Cardiac muscle cell (in vitro differentiated cells and primary cell): ENCODE measurements at places on chromosomes 4 and X. TPM values are rescaled to one million over a fixed set of nuclear protein-coding genes. Genes with fewer than 3 reads are reported as not detected.

The MTMR8 gene
- total RNA-seq = 1.6 and 1.8 TPM in 2 replicates

The INTS12 gene
- total RNA-seq = 17.6 and 21.8 TPM in 2 replicates

The GABRB1 gene
- total RNA-seq = 0.42 and 0.67 TPM in 2 replicates

The IBSP gene
- total RNA-seq = not detected in 2 replicates

The GABRE gene
- 1.5 and 2.5 TPM in 2 replicates for total RNA-seq

The BMX gene
- not detected in 2 replicates for total RNA-seq

The PABPC4L gene
- total RNA-seq = 3.8 and 7.1 TPM in 2 replicates

The MAGEB10 gene
- total RNA-seq = not detected in 2 replicates

The APLN gene
- total RNA-seq = 0.45 and 0.88 TPM in 2 replicates

The SLITRK4 gene
- 0.99 and 5.7 TPM in 2 replicates for total RNA-seq

The SLC25A14 gene
- 9.5 and 11.9 TPM in 2 replicates for total RNA-seq

The CYLC1 gene
- not detected in 2 replicates for total RNA-seq

The C4orf51 gene
- not detected in 2 replicates for total RNA-seq

The ARX gene
- not detected in 2 replicates for total RNA-seq

DNA sequence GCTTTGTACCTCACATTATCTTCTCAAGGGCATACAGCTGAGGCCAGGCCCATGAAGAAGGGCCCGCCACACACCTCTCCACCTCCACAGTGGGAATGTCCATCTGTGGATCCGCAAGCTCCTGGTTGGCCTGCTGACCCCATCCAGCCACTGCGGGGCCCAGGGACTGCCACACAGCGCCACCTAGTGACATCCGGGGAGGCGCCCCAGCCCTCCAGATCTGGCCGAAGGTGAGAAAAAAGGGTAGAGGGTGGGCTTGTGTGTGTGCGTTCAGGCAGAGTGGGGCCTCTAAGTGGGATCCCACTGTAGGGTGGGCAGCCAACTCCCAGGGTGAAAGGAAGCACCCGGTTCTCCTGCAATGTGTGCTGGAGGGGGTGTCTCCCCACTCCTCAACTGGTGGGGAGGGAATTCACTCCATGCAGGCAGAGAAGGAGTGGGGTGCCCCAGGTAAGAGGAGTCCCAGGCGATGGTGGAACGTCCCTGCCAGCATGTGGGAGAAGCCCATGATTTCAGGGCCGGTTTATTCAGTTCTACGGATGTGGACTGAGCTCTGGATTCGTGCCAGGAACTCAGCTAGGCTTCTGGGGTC, 117.3 kb downstream of the ENPP6 start:
- H3K4me1 ChIP-seq = peaks cover 17% of the 10 kb centered on the region
- peak; percentile 62 for DNase-seq
- no peaks in the 10 kb centered on the region for H3K27me3 ChIP-seq
- H3K36me3 ChIP-seq = no peaks in the 10 kb centered on the region
- no peak overlapping the region for H3K27ac ChIP-seq
- H3K4me3 ChIP-seq = no peak overlapping the region

- no peaks in the 10 kb centered on the region for H3K36me3 ChIP-seq
- no peak overlapping the region for H3K27ac ChIP-seq
- no peak for DNase-seq
- no peaks in the 10 kb centered on the region for H3K4me1 ChIP-seq
- no peak overlapping the region for H3K4me3 ChIP-seq
These were observed 145.7 kb downstream of the VSIG4 start for GRCh38 chrX:65894133-65894532.

DNA sequence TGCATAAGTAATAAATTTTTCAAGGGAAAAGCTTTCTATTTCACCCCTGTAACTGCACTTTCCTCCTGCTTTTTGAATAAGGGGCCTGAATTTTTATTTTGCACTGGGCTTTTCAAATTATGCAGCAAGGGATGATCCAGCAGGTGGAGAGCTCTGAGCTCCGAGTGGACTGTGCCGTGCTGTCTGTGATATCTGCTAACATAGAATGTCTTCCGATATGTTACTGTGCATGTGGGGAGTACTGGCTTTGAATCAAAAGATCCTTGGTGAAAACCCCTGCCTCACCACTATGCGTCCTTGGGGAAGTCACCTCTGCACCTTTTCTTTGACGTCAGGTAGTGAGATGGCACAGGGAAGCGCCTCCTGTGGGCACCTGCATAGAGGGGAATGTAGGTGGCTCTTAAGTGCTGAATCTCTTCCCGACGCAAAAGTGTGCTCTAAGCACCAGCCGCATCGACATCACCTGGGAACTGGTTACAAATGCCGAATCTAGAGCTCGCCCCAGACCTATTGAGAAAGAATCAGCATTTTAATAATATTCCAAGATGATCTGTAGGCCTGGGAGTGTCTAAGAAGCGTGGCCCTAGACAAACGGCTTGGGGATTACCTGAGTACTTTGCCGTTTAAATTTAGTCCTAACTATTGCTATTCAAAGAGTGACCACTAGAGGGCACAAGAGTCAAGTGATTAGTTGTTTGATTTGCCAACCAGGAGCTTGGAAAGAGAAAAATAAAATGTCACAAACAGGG, 19.2 kb upstream of the WFS1 start:
- H3K4me3 ChIP-seq = no peak overlapping the region
- H3K27me3 ChIP-seq = peaks cover 8% of the 10 kb centered on the region
- peak; percentile 74 for DNase-seq
- no peak overlapping the region for H3K27ac ChIP-seq
- no peaks in the 10 kb centered on the region for H3K4me1 ChIP-seq
- H3K36me3 ChIP-seq = no peaks in the 10 kb centered on the region

DNA sequence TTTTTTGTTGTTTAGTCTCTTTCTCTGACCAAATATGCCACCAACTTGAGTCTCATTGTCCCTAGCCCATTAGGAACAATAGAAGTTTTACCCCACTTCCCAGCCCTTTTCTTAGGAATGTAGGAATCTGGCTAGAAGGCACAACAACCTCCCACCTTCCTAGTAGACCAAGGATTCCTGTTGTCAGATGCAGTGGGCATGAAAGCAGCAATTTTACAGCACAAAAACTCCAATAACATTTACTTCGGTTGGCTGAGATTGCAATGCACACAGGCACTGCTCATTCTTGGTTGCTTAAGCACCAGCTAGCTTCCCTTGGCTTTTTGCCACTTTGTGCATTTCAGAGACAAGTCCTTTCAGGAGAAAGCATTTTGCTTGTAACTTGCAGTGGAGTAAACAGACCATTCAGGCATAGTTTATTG, 312.8 kb downstream of the TENM3 start:
- H3K27me3 ChIP-seq = no peaks in the 10 kb centered on the region
- no peaks in the 10 kb centered on the region for H3K36me3 ChIP-seq
- no peak for DNase-seq

DNA sequence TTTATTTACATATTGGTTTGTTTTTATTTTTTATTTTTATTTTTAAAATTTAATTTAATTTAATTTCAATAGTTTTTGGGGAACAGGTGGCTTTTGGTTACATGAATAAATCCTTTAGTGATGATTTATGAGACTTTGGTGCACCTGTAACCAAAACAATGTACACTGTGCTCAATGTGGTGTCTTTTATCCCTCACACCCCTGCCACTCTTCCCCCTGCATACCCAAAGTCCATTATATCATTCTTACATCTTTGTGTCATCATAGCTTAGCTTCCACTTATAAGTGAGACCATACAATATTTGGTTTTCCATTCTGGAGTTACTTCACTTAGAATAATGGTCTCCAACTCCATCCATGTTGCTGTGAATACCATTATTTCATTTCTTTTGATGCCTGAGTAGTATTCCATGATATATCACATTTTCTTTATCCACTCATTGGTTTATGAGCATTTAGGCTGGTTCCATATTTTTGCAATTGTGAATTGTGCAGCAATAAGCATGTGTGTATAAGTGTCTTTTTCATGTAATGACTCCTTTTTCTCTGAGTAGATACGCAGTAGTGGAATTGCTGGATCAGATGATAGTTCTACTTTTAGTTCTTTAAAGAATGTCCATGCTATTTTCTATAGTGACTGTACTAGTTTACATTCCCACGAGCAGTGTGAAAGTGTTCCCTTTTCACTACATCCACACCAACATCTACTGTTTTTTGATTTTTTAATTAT, 157.1 kb downstream of the CPXCR1 start:
- no peaks in the 10 kb centered on the region for H3K4me1 ChIP-seq
- H3K27me3 ChIP-seq = no peaks in the 10 kb centered on the region
- no peak overlapping the region for H3K4me3 ChIP-seq
- H3K36me3 ChIP-seq = no peaks in the 10 kb centered on the region
- DNase-seq = no peak
- H3K27ac ChIP-seq = no peak overlapping the region

DNA sequence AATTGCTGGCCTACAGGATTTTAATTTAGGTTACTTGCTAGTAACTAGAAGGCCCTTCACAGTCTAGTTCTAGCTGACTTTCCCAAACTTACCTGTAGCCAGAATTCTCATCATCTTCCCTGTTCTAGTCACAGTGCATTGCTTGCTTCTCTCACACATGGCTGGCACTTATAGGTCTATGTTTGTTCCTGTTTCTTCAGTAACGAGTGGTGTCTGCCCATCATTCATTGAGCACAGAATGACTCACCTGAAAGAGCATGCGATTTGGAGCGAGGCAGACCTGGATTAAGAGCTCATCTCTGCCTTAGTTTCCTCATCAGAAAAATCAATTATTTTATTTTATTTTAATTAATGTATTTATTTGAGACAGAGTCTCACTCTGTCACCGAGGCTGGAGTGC, 201.7 kb upstream of the ANK2 start:
- H3K27ac ChIP-seq = no peak overlapping the region
- H3K4me1 ChIP-seq = no peaks in the 10 kb centered on the region
- no peaks in the 10 kb centered on the region for H3K27me3 ChIP-seq
- H3K36me3 ChIP-seq = no peaks in the 10 kb centered on the region

- no peak for DNase-seq
- H3K36me3 ChIP-seq = no peaks in the 10 kb centered on the region
- no peaks in the 10 kb centered on the region for H3K27me3 ChIP-seq
- H3K27ac ChIP-seq = no peak overlapping the region
These were observed 214.0 kb downstream of the TEX11 start for GRCh38 chrX:70694339-70695122.

DNA sequence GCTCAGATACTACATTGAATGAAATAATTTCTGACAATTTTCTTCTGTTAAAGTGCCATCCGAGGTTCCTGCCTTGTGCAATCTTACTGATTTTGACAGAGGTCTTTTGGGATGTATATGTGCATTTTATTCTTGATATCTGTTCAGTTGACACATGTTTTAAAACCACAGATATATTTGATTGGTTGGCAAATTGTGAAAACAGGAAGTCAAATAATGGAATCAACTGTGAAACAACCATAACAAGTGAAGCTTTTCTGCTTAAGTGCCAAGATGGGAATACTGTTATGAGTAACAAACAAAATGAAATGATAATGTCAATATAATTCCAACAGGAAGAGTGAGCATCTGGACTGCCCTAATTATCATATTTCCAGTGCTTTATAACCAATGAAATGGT, 84.9 kb upstream of the TET2 start:
- H3K36me3 ChIP-seq = no peaks in the 10 kb centered on the region
- no peak for DNase-seq
- no peaks in the 10 kb centered on the region for H3K4me1 ChIP-seq

- H3K27me3 ChIP-seq = no peaks in the 10 kb centered on the region
- no peak overlapping the region for H3K27ac ChIP-seq
- no peaks in the 10 kb centered on the region for H3K36me3 ChIP-seq
- no peak overlapping the region for H3K4me3 ChIP-seq
These were observed 113.0 kb downstream of the DTHD1 start for GRCh38 chr4:36394352-36394903.

- no peaks in the 10 kb centered on the region for H3K36me3 ChIP-seq
- H3K4me1 ChIP-seq = no peaks in the 10 kb centered on the region
- H3K4me3 ChIP-seq = no peak overlapping the region
- H3K27me3 ChIP-seq = no peaks in the 10 kb centered on the region
- no peak overlapping the region for H3K27ac ChIP-seq
These were observed 62.3 kb upstream of the ADAMTS3 start for GRCh38 chr4:72631296-72631695.

GRCh38 chr4:101414496-101414895, 67.2 kb upstream of the PPP3CA start:
- no peak overlapping the region for H3K4me3 ChIP-seq
- H3K4me1 ChIP-seq = no peaks in the 10 kb centered on the region
- DNase-seq = no peak
- no peak overlapping the region for H3K27ac ChIP-seq

- no peak for DNase-seq
- H3K27ac ChIP-seq = no peak overlapping the region
- no peaks in the 10 kb centered on the region for H3K36me3 ChIP-seq
- H3K27me3 ChIP-seq = no peaks in the 10 kb centered on the region
- no peak overlapping the region for H3K4me3 ChIP-seq
These were observed 778.4 kb upstream of the FRG1 start for GRCh38 chr4:189162073-189162789.

GRCh38 chr4:42683393-42683792, 26.5 kb upstream of the ATP8A1 start:
- H3K4me3 ChIP-seq = no peak overlapping the region
- no peak overlapping the region for H3K27ac ChIP-seq
- DNase-seq = no peak
- no peaks in the 10 kb centered on the region for H3K27me3 ChIP-seq
- no peaks in the 10 kb centered on the region for H3K4me1 ChIP-seq

DNA sequence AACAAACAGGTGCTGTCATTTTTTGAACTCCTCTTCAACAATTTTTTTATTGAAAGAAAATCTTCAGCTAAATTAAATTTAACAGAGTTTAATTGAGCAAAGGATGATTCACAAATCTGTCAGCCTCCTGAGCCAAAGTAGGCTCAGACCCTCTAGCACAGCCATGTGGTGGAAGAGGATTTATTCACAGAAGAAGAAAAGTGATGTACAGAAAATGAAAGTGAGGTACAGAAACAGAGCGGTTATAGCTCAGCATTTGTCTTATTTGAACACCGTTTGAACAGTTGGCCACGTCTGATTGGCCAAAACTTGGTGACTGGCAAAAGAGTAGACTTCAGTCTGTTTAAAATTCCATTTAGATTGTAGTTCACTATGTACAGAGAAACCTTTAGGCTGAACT, 217.3 kb downstream of the SPANXN1 start:
- H3K4me1 ChIP-seq = no peaks in the 10 kb centered on the region
- H3K27ac ChIP-seq = no peak overlapping the region
- no peak for DNase-seq

- peaks cover 29% of the 10 kb centered on the region for H3K4me1 ChIP-seq
- H3K36me3 ChIP-seq = no peaks in the 10 kb centered on the region
- no peak for DNase-seq
- H3K27me3 ChIP-seq = no peaks in the 10 kb centered on the region
- no peak overlapping the region for H3K4me3 ChIP-seq
These were observed 53.6 kb downstream of the DDX60 start for GRCh38 chr4:168264903-168265302.

- H3K36me3 ChIP-seq = no peaks in the 10 kb centered on the region
- peak within 1 kb of the TSS; percentile 32 for H3K4me3 ChIP-seq
- no peaks in the 10 kb centered on the region for H3K4me1 ChIP-seq
- no peaks in the 10 kb centered on the region for H3K27me3 ChIP-seq
These were observed at the start of gene KCND1 for GRCh38 chrX:48971249-48972219. TSS of gene KCND1 (minus strand) at chrX:48971844. CDS start at chrX:48970271, 1,573 bp downstream.

- no peaks in the 10 kb centered on the region for H3K27me3 ChIP-seq
- no peak overlapping the region for H3K4me3 ChIP-seq
- no peak for DNase-seq
- no peaks in the 10 kb centered on the region for H3K36me3 ChIP-seq
- no peaks in the 10 kb centered on the region for H3K4me1 ChIP-seq
These were observed 180.7 kb downstream of the CEP135 start for GRCh38 chr4:56129431-56129861.

GRCh38 chr4:143381189-143382118, 44.8 kb downstream of the GAB1 start:
- no peaks in the 10 kb centered on the region for H3K27me3 ChIP-seq
- no peak overlapping the region for H3K4me3 ChIP-seq
- H3K36me3 ChIP-seq = no peaks in the 10 kb centered on the region
- peak overlapping the region; percentile 57 for H3K27ac ChIP-seq
